ENCODE measurements at places on chromosomes 16 and 17.

GRCh38 chr16:81650982-81651562, 128.0 kb upstream of the PLCG2 start:
- DNase-seq = peak; percentile 92

DNA sequence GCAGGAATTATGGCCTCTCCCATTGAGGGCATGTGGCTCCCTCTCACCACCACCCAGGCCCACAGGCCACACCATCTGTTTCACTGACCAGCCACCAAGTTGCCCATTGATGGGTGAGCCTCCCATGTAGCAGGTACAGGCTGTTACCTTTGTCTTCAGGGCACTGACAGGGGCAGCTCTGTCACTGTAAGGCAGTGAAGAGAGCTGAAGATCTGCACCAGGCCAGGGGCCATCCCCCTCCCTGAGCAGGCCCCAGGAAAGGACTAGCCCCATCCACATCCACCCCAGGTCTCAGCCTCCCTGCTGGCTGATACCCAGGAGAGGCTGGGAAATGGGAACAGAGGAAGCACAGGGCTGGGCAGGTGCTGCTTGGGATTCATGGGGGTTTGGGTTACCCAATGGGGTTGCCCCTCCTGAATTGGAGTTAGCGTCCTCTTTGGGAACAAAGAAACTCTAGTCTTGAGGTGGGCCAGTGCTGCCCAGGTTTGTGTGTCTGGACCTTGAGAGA, 1691.4 kb downstream of the TP53TG3F start:
- no peak for DNase-seq

GRCh38 chr17:19955099-19955498, 22.5 kb downstream of the AKAP10 start:
- DNase-seq = no peak

GRCh38 chr17:55845385-55845784, 94.5 kb downstream of the PCTP start:
- peak; percentile 65 for DNase-seq

DNA sequence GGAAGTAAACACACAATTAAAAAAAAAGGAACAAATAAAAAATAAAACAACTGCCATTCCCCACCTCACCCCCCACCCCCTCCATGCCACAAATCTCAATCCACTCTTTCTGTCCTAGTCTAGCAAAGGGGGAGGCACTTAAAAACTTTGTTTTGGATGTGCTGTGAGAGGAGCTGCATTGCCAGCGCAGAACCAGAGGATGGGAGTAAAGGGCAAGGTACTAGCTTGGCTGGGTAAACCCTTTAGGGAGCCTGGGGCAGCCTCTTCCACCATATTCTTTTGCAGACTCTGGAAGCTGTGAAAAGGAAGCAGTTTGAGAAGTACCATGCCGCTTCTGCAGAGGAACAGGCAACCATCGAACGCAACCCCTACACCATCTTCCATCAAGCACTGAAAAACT, 1.4 kb downstream of the MRPS7 start:
- DNase-seq = no peak

DNA sequence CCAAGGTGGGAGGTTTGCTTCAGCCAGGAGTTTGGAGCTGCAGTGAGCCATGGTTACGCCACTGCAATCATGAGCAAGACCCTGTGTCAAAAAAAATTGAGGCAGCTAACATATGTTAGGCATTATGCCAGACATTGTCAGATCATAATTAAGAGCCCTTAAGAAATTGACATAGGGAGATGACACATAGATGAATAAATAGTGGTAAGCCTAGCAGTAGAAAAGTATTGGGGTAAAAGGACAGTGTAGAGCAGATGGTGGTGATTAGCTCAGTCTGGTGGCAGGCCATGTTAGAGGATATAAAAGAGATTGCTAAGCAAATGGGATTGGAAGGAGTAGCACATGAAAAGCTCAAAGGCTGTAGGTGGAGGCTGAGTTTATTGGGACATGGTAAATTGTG, 22.6 kb downstream of the SRCAP start:
- no peak for DNase-seq

All from hindlimb muscle (tissue), 1 donor.